ENCODE measurements at places on chromosomes 2 and 18.
A peak's percentile ranks its signal among the peaks of the same experiment; 100 is the strongest.

DNA sequence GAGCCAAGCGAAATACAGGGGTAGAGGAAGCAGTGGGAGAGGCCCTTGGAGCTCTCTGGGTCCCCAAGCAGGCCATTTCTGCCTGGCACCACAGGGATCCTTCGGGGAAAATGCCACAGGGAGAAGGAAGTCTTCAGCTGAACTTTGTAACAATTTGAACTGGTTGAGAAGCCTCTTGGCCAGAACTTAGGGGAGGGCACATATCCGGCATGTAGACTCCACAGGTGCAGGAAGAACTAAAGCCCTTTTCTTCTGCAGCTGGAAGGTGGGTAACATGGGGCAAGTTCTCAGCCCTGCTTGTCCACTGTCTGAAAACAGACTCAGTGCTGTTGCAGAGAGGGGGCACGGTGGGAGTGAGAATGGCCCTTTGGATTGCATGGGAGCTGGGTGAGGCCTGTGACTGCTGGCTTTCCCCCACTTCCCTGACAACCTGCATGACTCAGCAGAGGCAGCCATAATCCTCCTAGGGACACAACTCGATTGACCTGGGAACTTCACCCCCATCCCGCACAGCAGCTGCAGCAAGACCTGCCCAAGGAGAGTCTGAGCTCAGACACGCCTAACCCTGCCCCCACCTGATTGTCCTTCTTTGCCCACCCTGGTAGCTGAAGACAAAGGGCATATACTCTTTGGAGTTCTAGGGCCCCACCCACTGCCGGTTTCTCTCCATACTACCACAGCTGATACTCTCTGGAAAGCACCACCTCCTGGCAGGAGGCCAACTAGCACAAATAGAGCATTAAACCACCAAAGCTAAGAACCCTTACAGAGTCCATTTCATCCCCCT lies 101.6 kb upstream of the FAM136A start:
- no peak for DNase-seq

DNA sequence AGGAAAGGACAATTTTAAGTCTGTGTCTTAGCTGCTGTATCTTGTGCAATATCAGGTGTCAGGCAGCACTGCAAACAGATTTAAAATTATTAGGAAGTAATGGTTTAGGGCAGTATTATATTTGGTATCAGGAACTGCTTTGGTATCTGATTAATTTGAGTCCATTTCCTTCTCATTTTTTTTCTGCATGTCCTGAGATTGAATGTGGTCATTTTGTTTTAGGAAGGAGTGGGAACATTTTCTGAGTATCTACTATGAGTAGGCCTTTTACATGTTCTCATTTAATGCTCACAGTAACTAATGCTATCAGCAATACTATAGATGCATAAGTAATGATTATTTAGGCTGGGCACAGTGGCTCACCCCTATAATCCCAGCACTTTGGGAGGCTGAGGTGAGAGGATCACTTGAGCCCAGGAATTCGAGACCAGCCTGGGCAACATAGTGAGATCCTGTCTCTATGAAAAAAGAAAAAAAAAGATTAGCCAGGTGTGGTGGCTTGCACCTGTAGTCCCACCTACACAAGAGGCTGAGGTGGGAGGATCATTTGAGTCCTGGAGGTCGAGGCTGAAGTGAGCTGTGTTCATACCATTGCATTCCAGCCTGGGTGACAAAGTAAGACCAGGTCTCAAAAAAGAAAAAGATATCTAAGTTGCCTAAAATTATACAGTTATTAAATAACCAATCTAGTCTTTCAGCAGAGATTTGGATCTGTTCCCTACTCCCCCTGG lies 4.7 kb downstream of the FMNL2 start:
- DNase-seq, result no peak

DNA sequence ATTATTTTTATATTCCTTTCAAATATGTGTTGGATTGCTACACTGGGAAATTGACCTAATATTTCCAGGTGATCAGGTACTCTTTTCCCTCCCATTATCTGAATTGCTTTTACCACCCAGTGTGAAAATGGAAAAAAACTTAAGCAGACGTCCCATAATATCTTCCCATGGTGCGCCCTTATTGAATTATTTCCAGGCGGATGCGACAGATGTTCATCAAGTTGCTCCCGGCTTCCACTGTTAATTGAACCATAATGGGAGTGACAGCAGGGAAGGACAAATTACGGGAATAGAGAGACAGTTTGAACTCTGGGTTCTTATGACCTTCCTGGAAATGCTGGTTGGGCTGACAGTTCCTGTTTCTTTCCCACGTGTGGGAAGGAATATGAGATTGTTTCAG lies 93.3 kb downstream of the THSD7B start:
- no peak for DNase-seq

DNA sequence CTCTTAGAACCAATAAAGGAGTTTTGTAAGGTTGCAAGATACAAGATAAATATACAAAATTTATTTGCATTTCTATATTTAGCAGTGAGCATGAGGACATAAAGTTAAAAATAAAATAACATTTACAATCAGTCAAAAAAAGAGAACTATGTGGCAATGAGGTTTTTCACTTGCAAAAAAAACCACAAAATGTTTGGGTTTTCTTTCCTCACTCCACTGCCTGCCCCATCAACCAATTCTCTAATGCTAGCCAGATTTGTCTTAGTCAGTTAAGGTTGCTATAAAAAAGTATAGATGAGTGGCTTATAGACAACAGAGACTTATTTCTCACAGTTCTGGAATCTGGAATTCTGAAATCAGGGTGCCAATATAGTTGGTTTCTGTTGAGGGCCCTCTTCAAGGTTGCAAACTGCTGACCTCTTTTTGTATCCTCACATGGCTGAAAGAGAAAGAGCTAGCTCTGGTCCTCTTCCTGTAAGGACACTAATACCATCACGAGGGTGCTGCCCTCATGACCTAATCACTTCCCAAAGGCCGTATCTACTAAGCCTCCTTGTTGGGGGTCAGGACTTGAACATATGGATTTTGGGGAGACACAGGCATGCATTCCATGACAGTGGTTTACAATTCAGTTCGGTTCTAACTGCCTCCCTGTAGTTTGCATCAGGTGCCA lies 566.2 kb downstream of the GALR1 start:
- DNase-seq, result no peak

GRCh38 chr2:12725233-12726187 lies 8.8 kb downstream of the TRIB2 start:
- no peak for DNase-seq

DNA sequence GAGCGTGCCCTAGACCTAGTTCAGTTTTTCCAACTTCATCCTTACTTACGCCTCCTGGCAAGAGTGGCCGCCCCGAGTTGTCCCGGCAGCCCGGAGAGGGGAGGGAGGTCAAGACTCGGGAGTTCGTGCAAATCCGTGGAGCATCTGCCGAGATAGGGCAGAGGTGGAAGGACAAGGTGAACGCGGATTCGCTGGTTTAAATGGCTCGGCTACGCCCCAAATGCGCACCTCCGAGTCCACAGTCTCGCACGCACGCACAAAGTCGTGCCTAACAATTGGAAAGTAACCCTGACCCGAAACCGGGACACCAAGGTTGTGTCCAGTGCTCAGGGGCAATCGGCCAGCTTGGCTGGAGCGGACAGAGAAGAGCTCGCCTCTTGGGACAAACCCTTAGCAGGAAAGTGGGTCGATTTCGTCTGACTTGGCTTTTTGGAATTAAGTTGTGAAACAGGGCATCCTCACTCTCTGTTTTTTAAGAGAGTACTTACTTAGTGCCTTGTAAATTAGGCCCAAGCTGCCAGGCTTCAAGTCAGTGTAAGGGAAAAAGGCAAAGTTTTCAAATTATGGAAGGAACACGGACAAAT lies 726 bp upstream of the SS18 start:
- peak; percentile 64 for DNase-seq

- no peak for DNase-seq
These were observed 73.1 kb downstream of the ACKR3 start for GRCh38 chr2:236642584-236643291.

DNA sequence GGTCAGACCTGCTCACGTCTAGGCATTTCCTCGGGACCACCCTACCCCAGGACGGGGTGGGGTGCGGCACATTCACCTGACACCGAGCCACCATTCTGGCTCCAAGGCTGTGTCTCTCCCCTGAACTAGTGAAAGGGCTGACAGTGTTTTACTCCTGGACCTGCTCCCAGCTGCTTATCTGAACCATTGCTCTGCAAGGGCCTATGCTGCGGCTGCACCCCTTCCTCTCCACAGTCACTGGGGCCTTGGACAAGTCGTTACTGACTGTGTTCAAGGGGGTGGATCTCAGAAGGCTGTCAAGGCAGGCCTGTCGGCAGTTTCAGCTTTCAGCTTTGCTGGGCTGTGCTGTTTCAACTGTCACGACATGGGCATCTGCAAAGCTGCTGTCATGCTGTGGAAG lies 11.7 kb downstream of the CREG2 start:
- no peak for DNase-seq

DNA sequence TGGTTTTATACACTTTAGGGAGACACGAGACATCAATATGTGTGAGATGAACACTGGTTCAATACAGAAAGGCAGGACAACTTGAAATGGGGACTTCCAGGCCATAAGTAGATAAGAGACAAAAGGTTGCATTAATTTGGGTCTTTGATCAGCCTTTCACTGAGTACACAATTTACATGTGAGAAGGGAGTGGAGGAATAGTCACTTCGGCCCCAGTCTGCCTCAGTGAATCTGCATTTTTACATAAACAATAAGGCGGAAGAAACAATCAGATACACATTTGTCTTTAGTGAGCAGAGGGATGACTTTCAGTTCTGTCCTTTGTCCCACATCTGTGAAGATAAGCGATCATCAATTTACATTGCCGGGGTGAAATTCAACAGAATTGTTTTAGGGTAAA lies 104.3 kb upstream of the ARL4C start:
- no peak for DNase-seq

GRCh38 chr2:58916063-58916462 lies 674.9 kb upstream of the FANCL start:
- no peak for DNase-seq

DNA sequence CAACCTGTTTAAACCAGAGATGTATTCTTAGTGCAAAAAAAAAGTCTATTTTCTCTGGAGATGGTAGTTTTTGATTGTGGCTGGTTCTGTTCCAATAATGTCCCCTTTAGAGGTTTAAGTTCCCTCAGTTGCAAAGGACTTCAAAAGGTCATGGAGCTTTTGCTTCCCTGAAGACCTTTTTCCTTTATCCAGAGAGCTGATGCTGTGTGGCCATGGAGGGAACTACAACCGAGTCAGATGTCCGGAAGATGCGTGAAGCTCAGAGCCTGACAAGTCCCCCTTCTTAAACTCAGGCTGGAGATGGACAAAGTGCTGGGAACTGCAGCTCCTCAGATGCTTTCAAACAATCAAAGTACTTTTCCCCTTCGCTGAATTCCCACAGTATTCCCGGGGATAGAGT lies 176.1 kb downstream of the TMEM18 start:
- no peak for DNase-seq

- no peak for DNase-seq
These were observed 6.3 kb downstream of the VIT start for GRCh38 chr2:36702781-36703180.

GRCh38 chr2:142907653-142908052 lies 30.2 kb downstream of the KYNU start:
- DNase-seq, result no peak

GRCh38 chr2:99861376-99861760 lies 281.0 kb downstream of the AFF3 start:
- DNase-seq, result no peak

DNA sequence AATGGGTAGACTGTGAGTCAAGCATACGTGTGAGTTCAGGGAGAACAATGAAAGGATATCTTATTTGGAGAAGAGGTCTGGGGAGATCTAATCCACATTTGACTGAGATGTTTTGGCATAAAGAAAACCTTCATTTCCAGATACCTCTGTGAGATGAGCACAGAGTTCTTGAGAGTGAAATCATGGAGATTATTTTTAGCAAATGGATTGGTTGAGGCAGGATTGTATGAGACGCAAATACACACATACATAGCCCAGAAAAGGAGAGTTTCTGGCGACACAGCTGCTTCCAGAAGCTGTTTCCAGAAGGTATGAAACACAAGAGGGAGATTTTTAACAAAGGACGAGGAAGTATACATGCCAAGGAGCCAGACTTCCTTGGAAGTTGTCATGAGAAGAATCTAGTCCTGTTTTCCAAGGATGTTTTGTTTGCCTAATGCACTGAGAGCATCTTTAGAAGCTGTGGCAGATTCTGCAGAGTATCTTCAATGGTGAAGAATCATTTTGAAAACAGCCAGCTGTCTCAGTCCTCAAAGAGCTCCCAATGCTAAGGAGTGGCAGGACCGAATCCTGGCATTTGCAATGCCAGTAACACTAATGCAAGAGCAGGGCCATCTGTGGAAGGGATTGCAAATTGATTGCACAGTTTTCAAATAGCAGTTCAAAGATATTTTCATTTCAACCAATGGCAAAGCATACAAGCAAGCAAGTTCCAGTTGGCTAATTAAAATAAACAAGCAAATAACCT lies 177.2 kb downstream of the SETBP1 start:
- no peak for DNase-seq

GRCh38 chr2:150137338-150138069 lies 350.0 kb downstream of the RND3 start:
- DNase-seq, result no peak

DNA sequence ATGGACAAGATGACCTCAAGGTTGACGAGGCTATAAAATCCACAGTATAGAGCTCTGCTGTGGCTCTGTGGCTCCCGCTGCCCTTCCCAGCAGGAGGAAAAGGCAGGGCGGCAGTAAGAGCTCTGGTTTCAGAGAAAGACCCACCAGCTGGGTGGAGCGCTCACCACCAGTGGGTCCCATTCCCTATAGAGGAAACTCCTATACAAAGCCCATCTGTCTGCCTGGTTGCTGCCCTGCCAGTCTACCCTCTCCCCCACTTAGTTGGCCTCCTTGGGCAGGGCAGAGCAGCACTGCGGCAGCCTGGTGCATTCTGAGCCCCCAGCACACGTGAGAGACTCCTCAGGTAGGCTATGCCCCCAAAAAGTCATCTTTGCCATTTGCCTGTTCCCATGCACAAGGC lies 26.5 kb downstream of the TNS1 start:
- no peak for DNase-seq

GRCh38 chr2:13414897-13415296 lies 698.2 kb downstream of the TRIB2 start:
- no peak for DNase-seq

- DNase-seq, result no peak
These were observed 81.1 kb downstream of the LPIN1 start for GRCh38 chr2:11827547-11827946.

GRCh38 chr2:25788457-25788856 lies 89.8 kb downstream of the ASXL2 start:
- no peak for DNase-seq

DNA sequence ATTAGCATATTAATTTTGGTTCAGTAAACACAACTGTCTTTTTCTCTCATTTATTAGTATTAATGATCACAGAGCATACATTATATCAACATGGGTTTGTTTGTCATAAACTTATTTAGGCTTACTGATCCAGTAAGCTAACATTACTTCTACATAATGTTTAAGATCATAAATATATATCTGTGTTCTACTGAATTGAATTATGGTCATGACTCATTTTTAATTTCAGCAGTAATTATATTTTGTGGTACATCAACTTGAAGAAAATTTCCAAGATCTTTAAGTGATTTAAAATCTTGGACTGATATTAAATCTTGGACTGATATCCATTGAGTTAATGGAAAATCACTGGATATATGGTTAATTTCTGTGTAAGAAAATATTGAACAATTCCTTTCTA lies 111.7 kb downstream of the CALCRL start:
- DNase-seq, result no peak
